ENCODE measurements at places on chromosomes 16 and 17.
A peak's percentile ranks its signal among the peaks of the same experiment; 100 is the strongest.

DNA sequence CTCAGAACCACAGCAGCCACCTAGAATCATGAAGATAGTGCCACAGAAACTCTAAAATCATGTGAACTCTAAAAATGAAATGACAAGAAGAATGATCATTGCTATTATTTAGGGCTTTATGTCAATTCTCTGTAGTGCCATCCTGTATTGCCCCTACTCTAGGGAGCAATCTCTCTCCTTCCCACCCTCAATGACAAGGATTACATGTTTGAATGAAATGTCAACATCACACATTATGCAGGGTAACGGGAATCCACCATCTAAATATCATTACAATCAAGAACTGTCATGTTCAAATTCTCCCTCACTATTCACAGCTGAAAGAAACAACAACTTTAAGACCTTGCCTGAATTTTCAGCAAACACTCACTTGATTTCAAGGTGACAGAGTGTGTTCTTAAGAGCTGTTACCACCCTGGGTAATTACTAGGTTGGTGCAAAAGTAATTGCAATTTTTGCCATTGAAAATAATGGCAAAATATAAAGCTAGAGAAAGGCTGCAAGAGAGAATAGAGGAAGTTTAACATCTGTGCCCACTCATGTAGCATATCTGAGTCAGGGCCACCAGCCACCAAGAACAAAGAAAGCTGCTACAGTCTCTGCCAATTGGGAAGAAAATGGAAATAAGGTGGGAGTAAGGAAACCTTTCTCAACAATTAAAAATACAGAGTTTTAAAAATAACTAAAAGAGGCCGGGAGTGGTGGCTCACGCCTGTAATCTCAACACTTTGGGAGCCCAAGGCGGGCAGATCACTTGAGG is 112.8 kb upstream of the PSMD7 start:
- no peak for DNase-seq

- DNase-seq: no peak
Observed at GRCh38 chr16:86522634-86523033, 12.3 kb downstream of the FOXF1 start.

GRCh38 chr17:46768540-46768870 is 50.0 kb downstream of the WNT3 start:
- no peak for DNase-seq

DNA sequence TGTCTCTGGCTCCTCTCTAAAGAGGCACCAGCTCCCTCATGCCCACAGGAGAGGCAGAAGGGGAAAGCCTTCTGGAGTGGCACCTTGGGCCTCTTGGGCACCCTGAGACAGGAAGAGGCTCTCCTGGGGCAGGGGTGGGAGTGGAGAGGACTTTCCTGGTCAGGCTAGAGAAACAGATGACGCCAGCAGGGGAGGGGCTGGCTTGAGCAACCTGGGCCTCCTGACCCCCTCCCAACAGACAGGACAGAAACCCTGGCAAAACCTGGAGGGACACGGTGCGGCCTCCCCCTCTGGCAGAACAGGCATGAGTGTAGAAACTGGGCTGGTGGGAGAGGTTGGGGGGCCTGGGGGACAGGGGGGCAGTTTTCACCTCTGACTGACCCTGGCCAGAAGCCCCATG is 6.1 kb downstream of the SMIM5 start:
- no peak for DNase-seq

DNA sequence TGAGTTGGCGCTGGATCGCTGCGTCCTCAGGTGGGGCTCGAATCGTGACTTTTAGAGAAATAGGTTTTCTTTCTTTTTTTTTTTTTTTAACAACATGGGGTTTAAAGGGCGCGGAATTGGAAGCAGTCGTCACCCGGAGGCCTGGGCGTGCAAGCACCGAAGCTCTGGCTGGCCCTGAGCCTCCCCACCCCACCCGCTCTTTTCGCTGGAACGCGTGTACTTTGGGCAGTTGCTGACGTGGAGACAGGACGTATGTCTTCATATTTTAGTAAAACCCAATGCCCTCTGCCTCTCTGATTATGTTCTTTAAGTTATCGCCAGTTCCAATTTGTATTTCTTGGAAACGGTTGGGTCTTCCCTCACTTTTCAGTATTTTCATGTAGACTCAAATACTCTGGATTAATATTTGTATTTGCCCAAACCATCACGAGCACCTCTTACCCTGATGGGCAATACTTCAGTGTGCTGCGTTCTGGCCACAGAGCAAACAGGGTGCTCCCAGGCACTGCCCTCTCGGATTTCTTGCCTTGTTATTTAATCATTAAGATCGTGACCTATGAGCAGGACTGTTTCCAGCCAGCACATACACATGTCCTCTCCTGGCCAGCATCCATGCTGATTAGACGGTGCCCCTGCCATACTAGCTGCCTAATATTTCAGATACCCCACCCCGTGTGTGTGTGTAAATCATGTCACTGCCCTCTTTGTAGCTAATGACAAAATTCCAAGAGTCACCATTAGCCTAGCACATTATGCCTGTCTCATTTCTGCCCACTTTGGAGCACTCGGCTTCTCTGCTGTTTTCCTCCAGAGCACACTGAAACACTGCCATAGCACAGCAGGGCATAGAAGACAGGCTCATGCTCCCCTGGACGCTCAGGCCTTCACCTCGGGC is 805 bp upstream of the C16orf95 start:
- peak; percentile 31 for DNase-seq

DNA sequence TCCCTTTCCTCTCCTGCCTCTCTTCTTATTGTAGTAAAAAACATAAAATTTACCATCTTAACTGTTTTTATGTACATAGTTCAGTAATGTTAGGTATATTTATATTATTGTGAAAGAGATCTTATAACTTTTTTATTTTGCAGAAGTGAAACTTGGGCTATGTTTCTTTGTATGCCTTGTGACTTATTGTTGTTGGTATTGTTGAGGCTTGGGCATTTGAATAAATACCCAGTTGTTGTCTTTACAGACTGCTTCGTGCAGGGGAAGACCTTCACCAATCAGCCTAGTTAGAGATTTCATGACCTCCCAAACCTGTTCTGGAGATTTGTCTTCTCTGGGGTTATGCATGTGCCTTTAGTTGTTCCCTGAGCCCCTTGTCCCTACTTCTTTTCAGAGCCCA is 31.9 kb downstream of the REXO5 start:
- no peak for DNase-seq

DNA sequence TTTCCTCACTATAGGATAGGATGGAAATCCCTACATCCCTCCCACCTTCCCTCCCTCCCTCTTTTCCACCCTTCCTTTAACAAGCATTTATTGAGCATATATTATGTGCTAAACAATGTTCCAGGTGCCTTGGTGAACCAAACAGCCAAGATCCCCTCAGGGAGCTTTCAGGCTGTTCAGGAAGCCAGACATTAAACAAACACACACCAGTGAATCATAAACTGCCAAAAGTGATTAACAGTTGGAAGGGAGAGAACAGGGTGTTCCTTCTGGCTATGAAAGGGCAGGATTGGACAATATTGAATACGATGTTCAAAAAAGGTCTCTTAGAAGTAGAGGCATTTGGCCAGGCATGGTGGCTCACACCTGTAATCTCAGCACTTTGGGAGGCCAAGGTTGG is 22.8 kb upstream of the CNEP1R1 start:
- no peak for DNase-seq

DNA sequence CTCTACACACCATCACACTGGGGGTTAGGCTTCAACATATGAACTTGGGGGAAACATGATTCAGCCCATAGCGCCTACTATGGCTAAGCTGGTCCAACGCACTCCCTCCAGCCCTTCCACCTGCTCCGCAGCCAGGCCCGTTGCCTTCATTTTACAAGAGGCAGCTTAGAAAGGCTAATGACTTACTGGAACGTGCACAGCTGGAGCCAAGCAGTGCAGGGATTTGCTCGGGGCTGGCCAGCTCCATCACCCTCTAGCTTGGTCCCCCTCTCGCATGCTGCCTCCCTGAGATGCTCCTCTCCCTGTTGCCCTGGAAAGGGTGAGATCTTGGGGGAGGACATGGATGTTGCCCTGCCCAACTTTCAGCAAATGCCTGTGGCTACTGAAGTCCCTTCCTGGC is 2.8 kb upstream of the CACNG1 start:
- DNase-seq: no peak

DNA sequence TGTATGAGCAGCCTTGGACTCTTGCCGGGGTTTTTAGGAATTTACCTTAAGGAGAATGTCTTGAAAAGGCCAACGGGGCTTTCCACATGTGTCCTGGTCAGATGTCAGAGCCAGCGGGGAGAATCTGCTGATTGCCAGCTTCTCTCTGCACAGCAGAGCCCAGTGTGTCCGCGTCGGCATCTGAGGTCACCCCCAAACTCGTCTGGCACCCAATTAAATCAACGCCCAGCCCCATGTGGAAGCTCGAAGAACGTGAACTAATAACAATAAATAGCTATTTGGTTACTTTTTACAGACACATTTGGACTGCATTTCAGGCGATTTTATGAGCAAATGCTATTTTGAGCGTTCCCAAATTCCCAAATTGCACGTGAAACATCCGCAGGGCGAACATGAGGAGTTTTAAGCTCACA is 303.5 kb downstream of the FOXL1 start:
- no peak for DNase-seq

GRCh38 chr16:3774156-3774767 is 56.9 kb upstream of the TRAP1 start:
- DNase-seq: peak; percentile 15

DNA sequence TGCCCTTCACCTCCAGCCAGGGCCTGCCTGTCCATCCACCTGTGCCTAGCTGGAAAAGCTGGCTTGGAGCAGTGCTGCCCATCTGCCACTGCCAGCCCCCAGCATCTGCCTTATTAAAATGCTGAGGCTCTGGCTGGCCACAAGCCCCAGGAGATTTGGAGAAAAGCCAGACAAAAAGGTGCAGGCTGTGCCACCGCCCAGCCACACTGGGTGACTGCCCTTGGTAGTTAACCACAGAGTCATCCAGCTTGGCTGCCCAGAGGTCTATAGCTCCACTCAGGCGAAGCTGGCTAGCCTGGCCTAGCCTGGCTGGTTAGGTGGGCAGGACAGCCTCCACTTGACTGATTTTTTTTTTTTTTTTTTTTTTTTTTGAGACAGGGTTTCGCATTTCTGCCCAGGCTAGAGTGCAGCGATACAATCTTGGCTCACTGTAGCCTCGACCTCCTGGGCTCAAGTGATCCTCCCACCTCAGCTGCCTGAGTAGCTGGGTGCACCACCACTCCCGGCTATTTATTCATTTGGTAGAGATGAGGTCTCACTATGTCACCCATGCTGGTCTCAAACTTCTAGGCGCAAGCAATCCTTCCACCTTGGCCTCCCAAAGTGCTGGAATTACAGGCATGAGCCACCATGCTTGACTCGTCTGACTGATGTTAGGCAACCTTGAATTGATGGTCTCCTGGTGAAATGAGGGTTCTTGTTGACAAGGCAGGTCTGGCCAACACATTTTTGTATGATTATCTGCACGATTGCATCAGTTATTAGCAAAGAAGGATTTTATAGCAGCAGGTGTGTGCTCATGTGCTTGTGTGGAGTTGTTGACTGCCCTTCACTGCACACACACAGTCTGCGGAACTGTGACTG is 103.8 kb downstream of the RAB11FIP4 start:
- peak; percentile 48 for DNase-seq

DNA sequence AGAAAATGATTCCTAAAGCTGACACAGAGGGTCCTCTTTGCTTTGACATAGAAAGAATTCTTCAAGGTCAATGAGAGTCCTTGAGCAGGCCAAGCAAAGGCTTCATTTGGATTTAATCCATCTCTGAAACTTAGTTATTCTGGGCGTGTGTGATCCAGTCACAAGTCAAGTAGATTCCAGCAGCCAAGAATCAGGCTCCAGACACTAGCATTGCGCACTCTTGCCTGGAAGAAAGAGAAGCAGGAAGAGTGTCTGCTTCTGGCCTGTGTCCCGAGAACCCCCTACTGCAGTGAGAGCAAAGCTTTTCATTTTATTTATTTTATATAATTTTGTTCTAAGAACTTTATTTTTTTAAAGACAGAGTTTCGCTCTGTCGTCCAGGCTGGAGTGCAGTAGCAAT is 88.2 kb upstream of the CACNG5 start:
- no peak for DNase-seq

GRCh38 chr17:39139161-39139511 is 12.3 kb downstream of the PLXDC1 start:
- no peak for DNase-seq

GRCh38 chr16:1533443-1533951 is at the start of gene TMEM204:
Gene TMEM204, plus strand, starts transcription at chr16:1533666. Its CDS starts 610 bp downstream, at chr16:1534276.
- DNase-seq: no peak

DNA sequence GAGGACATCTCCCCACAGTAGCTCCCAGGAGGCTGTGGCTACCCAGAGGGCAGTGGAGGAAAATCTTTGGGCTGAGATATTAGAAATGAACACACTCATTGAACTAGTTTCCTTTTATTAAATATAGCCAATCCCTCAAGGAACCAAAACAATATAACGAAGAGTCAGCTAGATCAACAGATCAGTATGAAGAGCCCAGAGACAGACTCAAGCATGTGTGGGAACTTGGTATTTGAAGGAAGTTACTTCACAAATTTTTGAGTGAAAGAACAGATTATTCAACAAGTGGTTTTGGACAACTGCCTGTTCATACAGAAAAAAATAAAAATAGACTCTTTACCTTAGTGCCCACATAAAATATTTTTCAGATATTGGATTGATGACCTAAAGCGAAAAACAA is 183.6 kb upstream of the PMFBP1 start:
- no peak for DNase-seq

GRCh38 chr16:66517586-66518263 is 32.2 kb downstream of the TK2 start:
- DNase-seq: no peak

GRCh38 chr17:6495450-6496115 is 51.3 kb downstream of the PIMREG start:
- no peak for DNase-seq

- DNase-seq: peak; percentile 29
Observed at GRCh38 chr16:87851141-87851587, 18.1 kb downstream of the SLC7A5 start.

- DNase-seq: peak; percentile 28
Observed at GRCh38 chr16:67283826-67284555, 4.7 kb downstream of the PLEKHG4 start.

DNA sequence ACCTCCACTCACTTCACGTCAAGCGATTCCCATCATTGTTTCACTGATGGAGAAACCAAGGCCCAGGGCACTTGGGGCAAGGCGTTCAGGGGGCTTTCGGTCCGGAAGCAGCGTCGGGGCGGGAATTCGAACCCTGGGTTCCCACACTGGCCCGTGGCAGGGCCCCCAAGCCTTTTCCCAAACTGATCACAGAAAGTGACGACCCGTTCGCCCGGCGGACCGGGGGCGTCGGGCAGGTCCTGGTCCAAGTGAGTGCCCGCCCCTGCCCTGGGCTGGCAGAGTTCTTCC is 856 bp upstream of the MON1B start:
- no peak for DNase-seq

Measured in NCI-H345 (cell line).